NCI-H2171 (cell line): ENCODE measurements at places on chromosomes 16 and 17.

GRCh38 chr16:30636599-30636998 lies 14.2 kb upstream of the PRR14 start:
- no peak for DNase-seq

GRCh38 chr17:61875285-61875684 lies 12.0 kb upstream of the BRIP1 start:
- no peak for DNase-seq

- no peak for DNase-seq
Measured at GRCh38 chr16:65845466-65846209, 520.9 kb upstream of the CDH5 start.

DNA sequence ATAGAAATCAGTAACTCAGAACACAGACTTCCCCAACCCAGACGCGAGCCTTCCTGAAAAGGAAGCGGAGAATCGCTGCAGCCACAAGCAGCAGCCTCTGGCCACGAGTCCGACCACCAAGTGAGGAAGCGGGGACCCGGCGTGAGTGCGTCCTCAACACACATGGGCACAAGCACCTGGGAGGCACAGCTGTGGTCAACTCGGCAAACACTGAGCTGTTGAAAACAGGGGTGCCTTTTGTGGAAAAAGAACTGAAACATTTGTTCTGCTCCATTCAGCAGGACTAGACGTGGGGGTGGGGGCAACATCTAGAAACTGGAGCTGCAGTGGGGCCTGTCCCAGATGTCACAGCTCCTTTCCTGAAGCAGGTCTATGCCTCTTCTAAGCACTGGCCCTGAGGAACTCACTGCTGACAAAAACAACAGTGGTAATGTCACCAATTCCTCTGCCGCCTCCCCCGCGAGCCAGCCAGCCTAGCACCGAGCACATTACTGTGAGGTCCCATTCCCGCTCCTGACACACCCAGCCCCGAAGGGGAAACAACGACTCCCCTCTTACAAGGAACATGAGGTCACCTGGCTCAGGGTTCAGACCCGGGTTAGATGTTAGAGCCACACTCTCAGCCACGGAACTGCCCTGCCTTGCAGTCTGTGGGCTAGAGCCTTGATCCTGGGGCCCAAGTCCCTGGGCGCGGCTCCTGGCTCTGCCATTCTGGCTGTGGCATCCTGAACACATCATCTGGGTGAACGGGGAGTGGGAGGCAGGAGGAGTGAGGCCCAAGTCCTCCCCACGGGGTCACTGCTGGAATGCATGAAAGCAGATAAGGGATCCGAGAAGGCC lies 29.0 kb downstream of the KDM8 start:
- DNase-seq, result no peak

DNA sequence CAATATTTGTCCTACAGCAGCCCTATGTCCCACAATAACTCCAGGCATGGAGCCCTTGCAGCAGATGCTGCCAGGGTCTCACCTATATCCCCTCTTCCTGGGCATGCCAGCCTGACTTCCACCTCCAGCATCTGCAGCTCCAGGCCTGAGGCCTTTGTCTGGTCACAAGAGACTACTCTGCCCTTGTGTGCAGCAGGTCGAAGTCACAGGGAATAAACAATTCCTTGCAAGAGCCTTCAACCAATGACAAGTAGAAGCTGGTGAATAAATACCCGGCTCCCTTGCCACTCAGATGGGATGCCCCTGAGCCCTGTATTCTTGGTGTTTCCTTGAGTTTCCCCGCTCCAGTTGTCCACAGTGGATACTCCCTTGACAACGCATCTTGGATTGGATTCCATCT lies 23.0 kb downstream of the CES1 start:
- DNase-seq, result no peak

DNA sequence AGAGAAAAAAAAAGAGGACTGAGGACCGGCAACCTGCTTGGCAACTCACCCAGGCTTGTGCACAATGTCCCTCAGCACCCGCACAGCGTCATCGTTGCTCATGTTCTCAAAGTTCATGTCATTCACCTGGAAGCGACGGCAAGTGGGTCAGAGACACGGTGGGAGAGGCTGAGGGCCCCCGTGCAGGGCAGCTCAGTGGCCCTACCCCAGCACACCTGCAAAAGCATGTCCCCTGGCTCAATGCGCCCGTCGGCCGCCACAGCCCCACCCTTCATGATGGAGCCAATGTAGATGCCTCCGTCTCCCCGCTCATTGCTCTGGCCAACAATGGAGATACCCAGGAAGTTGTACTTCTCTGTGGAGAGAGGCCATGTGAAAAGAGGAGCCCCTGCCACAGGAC lies 5.4 kb downstream of the DVL2 start:
- no peak for DNase-seq

GRCh38 chr16:76862901-76863300 lies 328.1 kb upstream of the MON1B start:
- DNase-seq, result no peak

DNA sequence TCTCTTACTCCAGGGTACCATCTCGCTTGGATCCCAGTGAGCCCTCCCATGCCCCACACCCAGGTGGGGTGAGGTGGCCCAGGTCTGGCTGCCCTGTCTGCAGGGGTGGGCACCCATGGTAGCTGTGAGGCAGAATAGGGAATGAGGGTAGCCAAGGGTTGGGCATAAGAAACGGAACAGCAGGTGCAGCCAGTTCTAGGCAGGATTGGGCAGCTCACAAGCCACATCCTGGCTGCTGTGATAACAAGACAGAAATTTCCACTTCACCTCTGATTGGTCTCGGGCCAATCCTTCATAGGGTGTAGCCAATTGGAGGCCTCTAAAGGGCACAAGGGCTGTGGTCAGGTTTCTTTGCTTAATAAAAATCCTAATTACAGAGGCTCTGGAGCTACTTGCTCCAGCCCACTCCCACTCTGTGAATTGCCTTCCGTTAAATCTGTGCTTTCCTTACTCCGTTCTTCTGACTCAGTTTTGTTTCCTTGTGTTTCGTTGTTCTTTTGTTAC lies 1.5 kb upstream of the ARHGDIG start:
- peak; percentile 36 for DNase-seq

GRCh38 chr16:48194828-48195556 lies 39.2 kb upstream of the ABCC12 start:
- DNase-seq, result peak; percentile 65

- DNase-seq, result no peak
Measured at GRCh38 chr17:9032583-9032982, 11.3 kb downstream of the NTN1 start.

GRCh38 chr17:4483012-4483840 lies 15.5 kb upstream of the SPNS2 start:
- DNase-seq, result no peak

GRCh38 chr16:22693638-22694340 lies 120.2 kb upstream of the HS3ST2 start:
- no peak for DNase-seq

- no peak for DNase-seq
Measured at GRCh38 chr16:81850197-81850944, 71.3 kb downstream of the PLCG2 start.
